Peyer's patch (tissue), 4 donors: ENCODE measurements at places on chromosomes 2 and 18. TPM values are rescaled to one million over a fixed set of nuclear protein-coding genes. Genes with fewer than 3 reads are reported as not detected.

Gene PSMD14
- 35.1 TPM for total RNA-seq

Gene NCKAP5
- 25.8 TPM for total RNA-seq

Gene RNF144A
- total RNA-seq = 16.5 TPM

Gene TTR
- not detected for total RNA-seq

Gene TUBA4B
- not detected for total RNA-seq

- no peaks in the 10 kb centered on the region for H3K27me3 ChIP-seq
- H3K27ac ChIP-seq = no peak overlapping the region
- no peak overlapping the region for H3K4me3 ChIP-seq
- no peaks in the 10 kb centered on the region for H3K36me3 ChIP-seq
- peak; percentile 42 for DNase-seq
Observed at GRCh38 chr2:235027558-235028214, 75.9 kb downstream of the SH3BP4 start.

DNA sequence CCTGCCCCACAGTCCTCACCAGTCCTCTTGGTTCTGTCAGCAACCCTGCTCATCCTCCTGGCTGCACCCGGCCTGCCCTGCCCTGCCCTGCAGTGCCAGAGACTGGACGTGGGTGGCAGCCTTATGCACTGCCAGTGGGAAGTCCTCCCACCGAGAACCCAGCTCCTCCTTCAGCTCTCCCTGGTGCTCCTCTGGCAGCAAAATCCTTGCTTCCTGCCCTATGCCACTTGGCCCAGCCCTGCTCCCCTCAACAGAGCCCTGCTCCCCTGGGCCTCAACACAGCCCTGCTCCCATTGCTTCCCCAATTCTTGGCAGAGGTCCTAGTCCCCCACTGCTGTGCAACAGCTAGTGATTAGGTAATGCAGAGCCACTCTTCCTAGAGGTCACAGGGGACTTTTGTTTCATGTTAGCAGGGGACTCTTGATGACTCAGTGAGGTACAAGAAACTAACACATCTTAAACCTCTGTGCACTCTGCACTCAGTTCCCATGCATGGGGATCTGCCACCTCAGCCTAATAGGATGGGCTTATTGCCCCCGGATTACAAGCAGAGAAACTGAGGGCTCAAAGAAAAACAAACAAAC lies 58.0 kb upstream of the EDAR start:
- no peak overlapping the region for H3K27ac ChIP-seq
- H3K27me3 ChIP-seq = no peaks in the 10 kb centered on the region
- no peaks in the 10 kb centered on the region for H3K36me3 ChIP-seq
- DNase-seq = no peak

DNA sequence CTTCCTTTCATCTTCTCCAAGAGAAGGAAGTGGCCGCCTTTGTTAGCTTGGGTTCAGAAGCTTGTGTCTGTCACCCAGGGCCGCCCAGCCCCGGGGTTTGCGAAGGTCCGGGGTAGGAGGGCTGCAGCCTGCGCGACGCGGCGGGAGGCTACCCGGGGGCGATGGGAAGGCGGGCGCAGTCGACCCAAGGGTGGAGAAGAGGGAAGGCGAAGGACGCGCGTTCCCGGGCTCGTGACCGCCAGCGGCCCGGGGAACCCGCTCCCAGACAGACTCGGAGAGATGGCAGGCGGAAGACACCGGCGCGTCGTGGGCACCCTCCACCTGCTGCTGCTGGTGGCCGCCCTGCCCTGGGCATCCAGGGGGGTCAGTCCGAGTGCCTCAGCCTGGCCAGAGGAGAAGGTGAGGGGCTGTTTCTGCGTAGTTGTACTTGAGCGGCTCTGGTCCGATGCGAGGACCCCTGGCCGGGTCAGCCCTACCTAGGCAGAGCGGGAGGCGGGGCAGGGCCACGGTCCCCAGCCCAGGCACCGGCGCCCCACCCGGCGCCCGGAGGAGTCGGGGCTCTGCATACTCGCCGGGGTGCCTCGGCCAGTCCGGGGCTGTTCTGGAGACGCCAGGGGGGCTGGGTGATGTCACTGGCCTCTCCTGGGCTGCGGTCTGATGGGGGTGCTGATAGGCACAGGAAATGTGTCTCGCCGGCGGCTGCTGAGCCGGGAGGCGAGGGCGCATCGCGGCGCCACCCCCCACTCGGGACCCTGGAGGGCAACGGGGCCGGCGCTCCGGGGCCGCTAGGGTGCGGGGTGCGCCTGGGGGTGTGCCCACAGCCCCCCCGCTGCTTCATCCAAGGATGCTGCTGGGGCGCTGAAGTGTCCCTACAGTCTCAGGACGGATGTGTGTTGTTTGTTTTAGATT lies at the start of gene QPCT:
Gene QPCT, plus strand, starts transcription at position 178 of the 909 bp plus-strand sequence. Its CDS starts 102 bp downstream, at position 280.
- peak; percentile 70 for DNase-seq
- no peaks in the 10 kb centered on the region for H3K27me3 ChIP-seq

DNA sequence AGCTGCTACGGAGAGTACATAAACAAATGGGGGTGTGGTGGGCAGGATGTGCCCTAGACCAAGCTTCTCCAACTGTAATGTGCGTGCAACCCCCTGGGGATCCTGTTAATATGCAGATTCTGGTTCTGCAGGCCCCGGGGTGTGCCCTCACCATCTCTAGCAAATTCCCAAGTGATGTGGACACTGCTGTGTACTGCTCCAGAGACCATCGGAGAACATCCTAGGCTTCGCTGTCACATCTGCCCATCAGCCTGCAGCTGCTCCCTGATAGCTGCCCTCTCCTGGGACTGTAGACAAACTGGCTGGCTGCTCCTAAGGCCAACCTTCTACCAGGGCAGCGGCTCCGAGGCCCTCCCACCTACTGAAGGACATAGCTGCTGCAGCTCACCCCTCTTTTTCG lies 3.2 kb downstream of the HS1BP3 start:
- H3K4me1 ChIP-seq = peaks cover 14% of the 10 kb centered on the region
- H3K36me3 ChIP-seq = no peaks in the 10 kb centered on the region
- no peak for DNase-seq
- no peaks in the 10 kb centered on the region for H3K27me3 ChIP-seq
- H3K4me3 ChIP-seq = no peak overlapping the region

DNA sequence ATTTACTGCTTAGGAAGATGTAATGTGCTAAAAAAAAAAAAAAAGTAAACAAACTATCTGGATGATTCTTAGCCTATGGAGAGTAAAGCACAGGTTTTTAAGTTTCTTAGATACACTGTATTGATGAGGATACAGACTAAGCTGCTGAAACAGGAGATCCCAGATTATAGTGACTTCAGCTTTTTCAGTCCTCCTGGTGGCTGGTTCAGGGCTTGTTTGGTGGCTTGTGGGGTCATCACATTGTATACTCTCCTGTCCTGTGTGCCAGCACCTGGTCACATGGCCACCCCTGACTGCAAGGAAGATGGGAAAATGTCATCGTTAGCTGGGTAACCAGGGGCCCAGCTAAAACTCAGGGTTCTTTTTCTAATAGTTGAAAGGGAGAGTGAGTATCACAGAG lies 31.4 kb downstream of the RAB31 start:
- no peak overlapping the region for H3K4me3 ChIP-seq
- H3K4me1 ChIP-seq = peaks cover 34% of the 10 kb centered on the region
- no peak overlapping the region for H3K27ac ChIP-seq

DNA sequence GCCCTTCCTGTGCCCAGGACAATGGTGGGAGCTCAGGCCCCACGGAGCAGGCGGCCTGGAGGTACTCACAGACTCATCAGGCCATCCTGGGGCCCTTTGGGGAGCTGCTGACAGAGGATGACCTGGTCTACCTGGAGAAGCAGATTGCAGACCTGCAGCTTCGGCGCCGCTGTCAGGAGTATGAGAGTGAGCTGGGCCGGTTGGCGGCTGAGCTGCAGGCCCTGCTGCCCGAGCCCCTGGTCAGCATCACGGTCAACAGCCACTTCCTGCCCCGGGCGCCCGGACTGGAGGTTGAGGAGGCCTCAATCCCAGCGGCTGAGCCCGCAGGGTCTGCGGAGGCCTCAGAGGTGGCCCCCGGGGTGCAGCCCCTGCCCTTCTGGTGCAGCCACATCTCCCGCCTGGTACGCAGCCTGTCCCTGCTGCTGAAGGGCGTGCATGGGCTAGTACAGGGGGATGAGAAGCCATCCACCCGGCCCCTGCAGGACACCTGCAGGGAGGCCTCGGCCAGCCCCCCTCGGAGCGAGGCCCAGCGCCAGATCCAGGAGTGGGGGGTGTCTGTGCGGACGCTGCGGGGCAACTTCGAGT lies 8.3 kb upstream of the KLHL30 start:
- H3K27ac ChIP-seq = no peak overlapping the region
- no peaks in the 10 kb centered on the region for H3K4me1 ChIP-seq
- DNase-seq = no peak
- H3K4me3 ChIP-seq = no peak overlapping the region
- H3K36me3 ChIP-seq = no peaks in the 10 kb centered on the region

GRCh38 chr2:71685073-71685848 lies 231.9 kb downstream of the DYSF start:
- no peak for DNase-seq
- H3K4me1 ChIP-seq = no peaks in the 10 kb centered on the region
- H3K4me3 ChIP-seq = no peak overlapping the region

GRCh38 chr18:36638224-36638623 lies 190.6 kb downstream of the TPGS2 start:
- no peaks in the 10 kb centered on the region for H3K27me3 ChIP-seq
- H3K4me3 ChIP-seq = no peak overlapping the region
- no peak overlapping the region for H3K27ac ChIP-seq
- no peaks in the 10 kb centered on the region for H3K4me1 ChIP-seq
- DNase-seq = no peak

- H3K4me1 ChIP-seq = no peaks in the 10 kb centered on the region
- DNase-seq = no peak
- H3K27me3 ChIP-seq = no peaks in the 10 kb centered on the region
- H3K4me3 ChIP-seq = no peak overlapping the region
- no peak overlapping the region for H3K27ac ChIP-seq
Observed at GRCh38 chr18:36543991-36544725, 246.6 kb downstream of the FHOD3 start.

DNA sequence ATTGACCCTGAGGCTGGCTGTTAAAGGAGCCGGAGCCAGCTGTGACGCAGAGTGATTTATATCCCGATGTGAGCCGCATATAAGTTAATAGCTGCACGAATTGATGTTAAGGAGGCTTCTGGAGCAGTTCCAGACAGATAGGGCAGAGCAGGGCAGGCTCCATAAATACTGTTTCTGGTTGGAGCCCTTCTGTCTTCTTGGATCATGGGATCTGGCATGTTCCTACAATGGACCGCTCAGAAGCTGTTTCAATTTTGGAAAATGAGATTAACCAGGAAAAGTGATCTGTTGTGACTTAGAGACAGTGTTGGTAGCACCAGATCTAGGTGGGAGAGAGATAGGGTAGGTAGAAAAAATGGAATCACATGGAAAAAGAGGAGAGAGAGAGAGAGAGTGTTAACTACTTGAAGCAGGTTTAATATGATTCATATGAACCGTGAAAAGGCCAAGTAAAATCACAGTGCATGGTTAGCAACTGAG lies 4.8 kb upstream of the IGFBP5 start:
- H3K4me3 ChIP-seq = no peak overlapping the region
- no peaks in the 10 kb centered on the region for H3K4me1 ChIP-seq
- H3K36me3 ChIP-seq = no peaks in the 10 kb centered on the region
- DNase-seq = no peak

GRCh38 chr2:235467588-235467987 lies 26.3 kb upstream of the AGAP1 start:
- H3K27me3 ChIP-seq = no peaks in the 10 kb centered on the region
- H3K27ac ChIP-seq = no peak overlapping the region
- no peaks in the 10 kb centered on the region for H3K36me3 ChIP-seq

DNA sequence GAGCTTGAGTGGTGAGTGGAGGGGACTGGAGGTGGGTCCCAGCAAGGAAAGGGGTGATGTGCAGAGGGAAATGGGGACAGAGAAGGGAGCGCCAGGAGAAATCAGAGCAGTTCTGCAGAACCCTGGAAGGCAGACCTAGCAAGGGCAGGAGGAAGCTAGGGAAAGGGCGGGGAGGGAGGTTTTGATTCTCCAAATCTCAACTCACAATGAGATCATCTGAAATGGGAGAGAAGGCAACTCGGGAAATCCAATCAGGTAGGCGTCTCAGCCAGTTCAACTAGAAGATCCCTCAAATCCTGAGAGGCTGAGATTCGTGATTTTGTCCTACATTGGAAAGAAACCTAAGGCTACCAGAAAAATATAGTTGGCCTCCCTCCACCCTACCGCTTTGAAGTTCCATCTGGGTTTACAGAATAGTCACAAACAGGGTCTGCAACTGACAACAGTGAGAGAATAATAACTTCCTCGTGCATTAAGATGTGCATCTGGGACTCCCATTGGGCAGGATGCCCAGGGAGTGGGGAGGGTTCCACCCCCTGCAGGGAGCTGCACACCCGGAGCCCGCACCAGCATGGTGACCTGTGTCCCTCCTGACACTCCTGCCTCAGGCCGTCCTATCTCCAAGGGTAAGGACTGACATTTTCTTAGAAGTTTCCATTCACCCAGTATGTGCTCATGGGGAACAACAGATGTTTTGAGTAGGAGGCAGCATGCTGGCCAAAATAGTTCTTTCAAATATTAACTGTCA lies 113.3 kb upstream of the ODC1 start:
- H3K27ac ChIP-seq = no peak overlapping the region
- H3K27me3 ChIP-seq = no peaks in the 10 kb centered on the region
- no peak overlapping the region for H3K4me3 ChIP-seq

GRCh38 chr2:7517088-7517487 lies 599.9 kb downstream of the RNF144A start:
- H3K4me1 ChIP-seq = no peaks in the 10 kb centered on the region
- DNase-seq = no peak

GRCh38 chr2:57509189-57509588 lies 537.4 kb upstream of the VRK2 start:
- H3K27ac ChIP-seq = no peak overlapping the region
- H3K36me3 ChIP-seq = no peaks in the 10 kb centered on the region
- H3K4me3 ChIP-seq = no peak overlapping the region
- DNase-seq = no peak
- no peaks in the 10 kb centered on the region for H3K27me3 ChIP-seq
- H3K4me1 ChIP-seq = no peaks in the 10 kb centered on the region

GRCh38 chr2:157486596-157487270 lies 42.8 kb upstream of the CYTIP start:
- H3K36me3 ChIP-seq = no peaks in the 10 kb centered on the region
- H3K4me1 ChIP-seq = no peaks in the 10 kb centered on the region
- H3K27ac ChIP-seq = no peak overlapping the region
- no peak for DNase-seq
- no peaks in the 10 kb centered on the region for H3K27me3 ChIP-seq
- no peak overlapping the region for H3K4me3 ChIP-seq

DNA sequence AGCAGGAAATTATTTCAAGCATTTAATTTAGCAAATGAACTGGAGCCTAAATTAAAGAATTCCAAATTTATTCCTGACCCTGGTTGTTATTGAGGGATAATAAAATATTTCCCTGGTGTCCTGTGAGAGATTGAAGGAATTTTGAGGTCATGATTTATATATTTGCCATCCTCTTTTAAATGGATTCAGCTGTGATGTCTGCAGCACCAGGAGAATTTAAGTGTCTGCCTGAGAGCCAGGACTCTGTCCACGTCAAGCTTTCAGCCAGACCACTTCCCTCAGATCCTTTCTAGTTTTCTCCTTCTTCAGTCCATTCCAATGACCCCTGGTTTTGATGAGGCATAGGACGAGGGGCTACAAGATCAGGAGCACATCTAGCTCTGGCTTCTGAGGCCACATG lies 59.9 kb downstream of the INO80C start:
- no peak overlapping the region for H3K27ac ChIP-seq
- no peak overlapping the region for H3K4me3 ChIP-seq
- H3K36me3 ChIP-seq = no peaks in the 10 kb centered on the region
- H3K4me1 ChIP-seq = no peaks in the 10 kb centered on the region

GRCh38 chr2:203867561-203868200 lies at the start of gene CTLA4:
TSS of gene CTLA4 (plus strand) at chr2:203867771. CDS start at chr2:203867943, 172 bp downstream.
- H3K4me3 ChIP-seq = no peak within 1 kb of the TSS
- H3K36me3 ChIP-seq = no peaks in the 10 kb centered on the region
- H3K27me3 ChIP-seq = no peaks in the 10 kb centered on the region
- no peak for DNase-seq
- no peaks in the 10 kb centered on the region for H3K4me1 ChIP-seq
- peak within 1 kb of the TSS; percentile 65 for H3K27ac ChIP-seq
